ENCODE measurements at places on chromosomes 2 and 18. TPM values are rescaled to one million over a fixed set of nuclear protein-coding genes. Genes with fewer than 3 reads are reported as not detected.

GRCh38 chr2:49332415-49332814 is 178.1 kb upstream of the FSHR start:
- DNase-seq = no peak

GRCh38 chr18:48939205-48940097 is 11.3 kb downstream of the SMAD7 start:
- DNase-seq = no peak

Gene VIT
- 9.1 TPM for total RNA-seq

DNA sequence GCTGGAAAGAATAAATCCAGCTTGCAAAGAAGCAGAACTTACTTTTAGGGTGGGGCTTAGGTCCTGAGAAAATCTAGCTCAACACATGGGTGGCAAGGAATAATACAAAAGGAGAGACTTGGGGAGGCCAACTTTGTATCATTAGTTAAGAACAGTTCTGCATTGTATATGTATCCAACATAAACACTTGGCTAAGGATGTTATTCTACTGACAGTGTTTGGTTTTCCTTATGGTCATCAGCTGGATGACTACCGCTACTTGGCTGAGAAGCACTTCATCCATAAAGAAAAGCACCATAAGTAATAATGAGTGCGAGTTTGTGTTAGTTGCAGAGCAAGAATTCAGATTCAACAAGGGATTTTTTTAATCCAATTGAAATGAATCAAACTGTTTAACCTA is 614.9 kb downstream of the ARHGAP15 start:
- no peak for DNase-seq

DNA sequence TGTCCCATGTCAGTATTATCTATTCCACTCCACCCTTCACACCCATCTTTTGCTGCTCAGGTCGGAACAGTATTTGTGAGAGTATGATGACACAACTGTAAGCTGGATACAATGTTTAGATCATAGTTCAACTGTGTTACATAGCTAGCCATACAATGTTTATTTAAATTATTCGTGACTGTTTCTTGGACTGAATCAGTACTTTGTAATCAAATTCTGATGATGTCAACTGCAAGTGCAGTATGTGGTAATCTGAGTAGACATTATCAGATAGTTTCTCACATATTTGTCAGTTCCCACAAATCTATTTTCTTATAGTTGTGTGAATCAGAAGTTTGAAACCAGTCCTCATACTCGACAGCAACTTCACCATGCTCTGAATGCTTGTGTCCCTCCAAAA is 177.6 kb downstream of the ZNF407 start:
- no peak for DNase-seq

Gene IL1A
- total RNA-seq = not detected

Gene SLC4A3
- total RNA-seq = 1.3 TPM

Gene ACTR3
- 158 TPM for total RNA-seq

DNA sequence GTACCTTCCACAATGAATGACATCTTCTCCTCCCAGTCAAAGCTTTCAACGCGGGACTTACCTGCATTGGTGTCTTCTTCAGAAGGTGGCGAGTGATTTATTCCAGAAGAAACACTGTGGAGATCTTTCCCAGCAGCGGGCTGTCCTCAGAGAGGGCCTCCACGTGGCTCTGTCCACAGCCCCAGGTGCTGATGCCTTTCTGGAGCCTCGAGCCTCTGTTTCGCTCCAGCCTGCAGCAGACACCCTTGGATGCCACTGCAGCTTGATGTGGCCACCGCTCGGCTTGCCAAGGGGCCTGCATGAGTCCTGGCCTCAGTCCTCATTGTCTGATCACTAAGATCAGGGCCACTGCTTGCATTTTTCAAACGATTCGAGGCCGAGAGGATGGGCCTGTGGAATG is 46.6 kb upstream of the GALR1 start:
- no peak for DNase-seq

DNA sequence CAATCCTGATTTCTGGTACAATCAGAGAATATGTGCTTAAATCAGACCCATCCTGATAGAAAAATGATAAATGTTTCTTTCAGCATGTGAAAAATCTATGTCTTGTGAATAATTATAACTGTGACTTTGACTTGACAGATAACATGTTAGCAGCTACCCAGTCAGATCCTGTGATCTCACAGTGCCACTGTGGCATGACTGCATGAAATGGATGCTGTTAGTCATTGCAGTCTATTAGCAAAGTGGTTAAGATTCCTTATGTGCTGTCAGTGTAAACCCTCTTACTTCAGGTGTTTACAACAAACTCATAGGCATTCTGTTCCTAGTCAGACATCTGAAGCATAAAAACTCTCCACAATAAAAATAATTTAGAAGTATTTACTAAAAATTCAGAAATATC is 244.6 kb upstream of the RND3 start:
- DNase-seq = peak; percentile 6

DNA sequence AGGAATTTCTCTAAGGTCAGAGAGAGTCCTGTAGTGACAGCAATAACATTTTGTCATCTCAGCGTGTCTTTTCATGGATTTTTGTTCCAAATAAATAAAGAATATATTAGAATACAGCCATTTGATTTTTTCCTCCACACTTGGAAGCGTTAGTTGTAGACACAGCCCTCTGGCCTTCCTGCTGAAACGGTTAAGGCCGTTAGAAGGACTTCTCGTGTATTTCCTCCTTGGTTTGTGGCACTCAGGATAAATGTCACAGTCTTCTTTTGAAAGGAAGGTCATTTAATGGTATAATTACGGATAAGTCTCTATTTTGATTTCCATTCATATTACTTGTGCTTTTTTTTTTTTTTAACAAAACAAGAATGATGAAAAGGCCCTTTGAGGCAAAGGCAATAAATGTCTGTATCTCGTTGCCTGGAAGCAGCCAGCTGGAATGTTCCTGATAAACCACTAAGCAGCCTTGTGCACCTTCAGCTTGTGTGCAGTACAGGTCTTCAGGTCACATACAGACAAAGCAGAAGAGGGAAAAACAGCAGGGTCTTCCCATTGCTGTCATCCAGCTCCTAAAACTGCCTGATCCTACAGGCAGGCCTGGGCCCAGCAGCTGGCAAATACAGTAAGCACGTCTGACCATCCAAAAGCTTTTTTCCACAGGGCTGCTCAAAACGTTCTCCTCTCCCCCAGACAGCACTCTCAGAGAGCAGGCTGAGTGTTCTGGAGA is 14.4 kb downstream of the EFR3B start:
- DNase-seq = no peak

Gene CCT7
- 145 TPM for total RNA-seq

DNA sequence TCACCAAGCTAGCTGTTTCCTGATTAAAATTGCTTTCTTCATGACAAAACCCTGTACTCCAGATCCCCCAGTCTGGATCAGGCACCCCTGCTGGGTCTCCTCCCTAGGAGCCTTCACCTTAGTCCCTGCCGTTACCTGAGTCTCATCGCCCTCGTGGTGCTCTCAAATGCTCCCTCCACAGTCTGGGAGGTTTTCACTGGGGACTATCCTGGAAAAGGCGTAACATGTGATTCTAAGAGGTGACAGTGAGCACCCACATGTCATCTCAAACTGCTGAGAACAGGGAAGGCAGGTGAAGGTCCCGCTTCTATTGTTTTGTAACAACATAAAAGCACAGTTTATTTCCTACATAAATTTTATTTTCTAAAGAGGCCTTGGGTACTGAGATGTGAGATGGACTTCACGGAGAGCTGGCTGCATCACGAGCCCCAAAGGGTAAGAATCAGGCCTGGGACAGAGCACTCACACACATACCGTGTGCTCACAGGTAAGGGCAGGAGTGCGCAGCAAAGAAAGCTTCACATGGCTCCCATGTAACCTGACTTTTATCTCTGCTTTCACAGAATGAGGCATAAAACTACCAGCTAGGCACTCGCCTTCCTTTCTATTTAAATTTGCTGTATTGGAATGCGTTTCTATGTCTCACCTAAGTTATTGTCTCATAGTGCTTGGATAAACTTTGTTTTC is 531.5 kb downstream of the RNF144A start:
- DNase-seq = no peak

- DNase-seq = no peak
Measured at GRCh38 chr2:74325815-74326214, 17.4 kb downstream of the SLC4A5 start.

DNA sequence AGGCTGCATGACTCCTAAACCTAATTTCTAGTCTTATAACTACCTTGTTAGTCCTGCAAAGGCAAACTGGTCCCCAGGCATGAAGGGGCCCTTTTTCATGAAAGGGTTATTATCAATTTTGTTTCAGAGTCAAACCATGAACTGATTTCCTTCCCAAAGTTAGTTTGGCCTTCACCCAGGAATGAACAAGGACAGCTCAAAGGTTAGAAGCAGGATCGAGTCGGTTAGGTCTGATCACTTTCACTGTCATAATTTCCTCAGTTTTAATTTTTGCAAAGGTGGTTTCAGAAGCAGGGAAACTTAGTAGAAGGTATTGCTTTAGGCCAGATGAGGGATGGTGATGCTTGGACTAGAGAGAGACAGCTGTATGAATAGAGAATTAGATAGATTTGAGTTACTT is 8.7 kb upstream of the ALS2 start:
- DNase-seq = no peak

Gene EIF2AK2
- total RNA-seq = 40.2 TPM

DNA sequence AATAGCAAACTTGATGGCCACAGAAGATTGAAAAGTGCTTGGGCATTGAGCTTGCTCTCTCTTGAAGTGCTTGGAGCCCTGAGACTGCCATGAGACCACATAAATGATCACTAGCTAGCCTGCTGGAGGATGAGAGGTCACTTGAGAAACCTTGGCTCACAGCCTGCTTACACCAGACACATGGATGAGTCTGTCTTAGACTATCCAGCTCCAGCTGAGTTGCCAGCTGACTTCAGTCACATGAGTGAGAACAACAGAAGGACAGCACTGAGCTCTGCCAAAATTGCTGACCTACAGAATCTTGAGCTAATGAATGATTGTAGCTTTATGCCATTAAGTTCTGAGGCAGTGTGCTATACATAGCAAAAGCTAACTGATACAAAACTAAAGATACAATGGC is 18.1 kb downstream of the NABP1 start:
- peak; percentile 67 for DNase-seq

Gene TXNDC2
- total RNA-seq = not detected

- no peak for DNase-seq
Measured at GRCh38 chr2:95393901-95394300, 8.6 kb upstream of the FAHD2A start.

- DNase-seq = no peak
Measured at GRCh38 chr18:8106603-8107002, 502.6 kb upstream of the RAB12 start.

Gene CYP27A1
- total RNA-seq = 44.2 TPM

Gene TGFA
- total RNA-seq = 14.2 TPM

Gene GALNT1
- 30.7 TPM for total RNA-seq

Gene MARCO
- 2.0 TPM for total RNA-seq

GRCh38 chr2:197164141-197164754 is 146.3 kb downstream of the ANKRD44 start:
- DNase-seq = no peak

- DNase-seq = peak; percentile 70
Measured at GRCh38 chr2:9398881-9399780, 24.2 kb downstream of the ITGB1BP1 start.

DNA sequence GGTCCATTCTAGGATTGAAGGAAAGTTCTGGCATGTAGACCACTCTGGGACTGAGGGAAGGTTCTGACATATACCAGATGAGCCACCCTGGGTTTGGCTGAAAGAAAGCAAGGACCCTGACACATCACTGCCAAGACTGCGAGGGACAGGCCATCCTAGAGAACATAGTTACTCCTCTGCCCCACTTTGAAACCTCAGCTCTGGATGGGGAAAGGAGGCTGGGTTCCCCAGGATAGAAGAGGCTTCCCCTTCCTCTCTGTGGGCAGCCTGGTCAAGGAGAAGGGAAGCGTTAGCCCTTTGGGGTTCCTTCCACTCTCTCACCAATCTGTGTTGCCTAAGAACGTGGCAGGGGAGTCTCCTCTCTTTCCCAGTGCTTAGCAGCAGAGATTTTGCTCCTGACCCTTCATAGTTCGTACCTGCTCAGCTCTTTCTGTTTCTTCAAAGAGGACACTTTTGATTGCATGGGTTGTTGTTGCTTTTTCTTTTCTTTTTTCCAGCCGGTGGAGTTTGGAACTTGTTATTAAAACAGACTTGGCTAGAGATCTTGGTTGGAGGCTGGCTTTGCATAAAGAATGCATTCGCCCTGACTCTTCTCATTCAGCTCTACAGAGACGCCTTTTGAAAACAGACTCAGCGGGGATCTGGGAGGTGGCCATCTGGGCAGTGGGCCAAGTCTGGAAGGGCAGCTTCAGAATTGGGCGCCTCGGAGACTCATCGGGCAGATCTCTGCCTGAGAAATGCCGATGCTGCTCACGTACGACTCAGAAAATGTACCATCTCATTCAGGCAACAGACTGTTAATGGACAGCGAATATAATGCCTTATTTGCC is 166.1 kb downstream of the CLIP4 start:
- peak; percentile 30 for DNase-seq

GRCh38 chr2:240869956-240870875 is 1.6 kb downstream of the AGXT start:
- no peak for DNase-seq

- DNase-seq = no peak
Measured at GRCh38 chr18:80145196-80145804, 36.2 kb downstream of the ADNP2 start.

DNA sequence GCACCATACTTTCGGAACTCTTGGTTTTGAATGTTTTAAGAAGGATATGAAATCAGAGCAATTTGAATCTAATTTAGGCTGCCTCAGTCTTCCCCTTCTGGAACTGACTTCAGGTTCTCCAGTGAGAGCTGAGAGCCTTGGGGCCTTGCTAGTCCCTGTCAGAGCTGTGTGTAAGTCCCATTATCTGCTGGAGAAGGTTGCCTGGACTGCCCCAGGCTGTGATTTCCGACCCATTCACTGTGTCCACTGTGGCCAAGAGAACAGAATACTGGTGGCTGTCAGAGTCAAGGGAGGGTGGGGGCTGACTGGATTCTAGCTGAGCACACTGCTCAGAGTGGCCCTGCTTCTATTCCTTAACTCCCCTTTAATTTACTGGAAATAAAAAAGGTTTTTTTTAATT is 278.0 kb downstream of the KCNS3 start:
- no peak for DNase-seq
